ENCODE measurements at places on chromosomes 2 and 18.

- no peak for DNase-seq
Measured at GRCh38 chr18:58779529-58779928, 85.1 kb upstream of the ZNF532 start.

DNA sequence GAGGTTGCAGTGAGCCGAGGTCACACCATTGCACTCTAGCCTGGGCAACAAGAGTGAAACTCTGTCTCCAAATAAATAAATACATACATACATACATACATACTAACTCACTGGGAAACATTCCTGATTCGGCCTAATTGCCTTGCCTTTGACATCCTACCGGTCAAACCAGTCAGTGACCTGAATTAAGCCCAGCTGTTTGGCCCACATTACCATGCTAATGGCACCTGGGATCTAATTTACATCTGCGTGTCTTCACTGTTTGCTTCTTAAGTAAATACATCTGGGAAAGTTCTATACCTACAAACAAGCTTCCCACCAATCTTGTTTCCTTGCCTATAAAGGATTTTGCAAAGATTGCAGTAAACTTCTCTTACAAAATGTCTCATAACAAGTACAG lies 230.2 kb upstream of the ZC3H15 start:
- no peak for DNase-seq

- no peak for DNase-seq
Measured at GRCh38 chr2:108637304-108637669, 82.0 kb upstream of the RANBP2 start.

- DNase-seq = no peak
Measured at GRCh38 chr2:124258140-124258880, 233.2 kb downstream of the CNTNAP5 start.

- no peak for DNase-seq
Measured at GRCh38 chr2:105681927-105682326, 62.8 kb upstream of the NCK2 start.

DNA sequence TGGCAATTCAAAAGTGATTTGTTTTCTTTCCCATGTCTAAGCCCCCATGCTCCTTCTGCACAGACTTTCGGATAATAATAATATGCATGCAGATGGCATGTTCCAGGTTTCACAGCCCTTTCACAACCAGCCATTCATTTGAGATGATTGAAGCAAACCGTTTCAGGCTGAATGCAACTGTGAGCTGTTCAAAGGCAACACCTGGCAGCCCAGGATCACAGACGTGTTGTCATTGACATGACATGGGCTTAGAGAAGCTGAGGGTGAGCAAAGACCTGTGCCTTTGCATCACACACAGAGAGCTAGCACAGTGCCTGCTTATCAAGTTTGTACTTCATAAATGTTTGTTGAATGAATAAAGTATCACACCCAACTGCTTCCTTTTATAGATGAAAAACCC lies 12.4 kb upstream of the ERMN start:
- DNase-seq = no peak

DNA sequence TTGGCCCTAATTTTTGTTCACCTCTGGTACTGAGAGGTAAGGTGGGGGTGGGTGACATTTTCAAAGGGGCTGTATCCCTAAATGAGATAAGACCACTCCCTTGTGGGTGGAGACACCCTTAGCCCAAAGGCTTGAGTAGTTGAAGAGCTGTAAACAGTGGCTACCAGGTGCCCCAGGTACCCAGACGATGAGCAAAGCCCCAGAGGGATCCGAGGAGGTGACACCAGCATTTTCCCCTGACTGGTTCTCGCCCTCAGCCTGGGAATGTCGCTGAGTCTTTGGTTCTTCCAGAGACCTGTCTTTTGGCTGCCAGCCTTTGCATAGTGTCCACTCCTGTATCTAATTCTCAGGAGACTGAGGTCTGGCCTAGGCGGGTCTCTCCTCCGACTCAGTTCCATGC lies 36.5 kb downstream of the RRM2 start:
- no peak for DNase-seq

DNA sequence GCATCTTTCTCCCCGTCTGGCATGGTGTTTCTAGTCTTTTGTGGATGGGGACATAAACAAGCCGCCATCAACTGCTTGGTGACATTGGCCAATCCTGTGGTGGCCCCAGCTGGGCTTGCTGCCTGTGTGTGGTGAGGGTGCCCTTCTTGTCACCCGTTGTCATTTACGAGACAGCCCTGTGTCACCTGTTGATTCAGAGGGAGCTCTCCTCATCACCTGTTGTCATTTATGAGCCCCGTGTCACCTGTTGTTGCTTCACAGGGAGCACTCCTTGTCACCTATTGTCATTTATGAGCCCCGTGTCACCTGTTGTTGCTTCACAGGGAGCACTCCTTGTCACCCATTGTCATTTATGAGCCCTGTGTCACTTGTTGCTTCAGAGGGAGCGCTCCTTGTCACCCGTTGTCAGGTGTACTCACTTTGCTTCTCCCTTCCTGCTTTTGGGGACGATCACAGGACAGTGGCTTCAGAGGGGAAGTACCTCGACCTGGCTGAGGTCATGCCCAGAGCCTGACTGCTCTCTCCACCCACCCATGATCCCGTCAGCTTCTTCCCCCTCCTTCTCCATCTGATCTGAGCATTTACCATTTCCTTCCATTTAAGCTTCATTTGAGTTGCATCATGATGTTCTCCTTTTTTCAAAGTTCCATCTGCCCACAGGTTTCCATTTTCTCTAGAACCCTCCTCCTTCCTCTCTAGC lies 29.1 kb downstream of the HPCAL1 start:
- peak; percentile 48 for DNase-seq

- no peak for DNase-seq
Measured at GRCh38 chr2:150171065-150171548, 316.4 kb downstream of the RND3 start.

DNA sequence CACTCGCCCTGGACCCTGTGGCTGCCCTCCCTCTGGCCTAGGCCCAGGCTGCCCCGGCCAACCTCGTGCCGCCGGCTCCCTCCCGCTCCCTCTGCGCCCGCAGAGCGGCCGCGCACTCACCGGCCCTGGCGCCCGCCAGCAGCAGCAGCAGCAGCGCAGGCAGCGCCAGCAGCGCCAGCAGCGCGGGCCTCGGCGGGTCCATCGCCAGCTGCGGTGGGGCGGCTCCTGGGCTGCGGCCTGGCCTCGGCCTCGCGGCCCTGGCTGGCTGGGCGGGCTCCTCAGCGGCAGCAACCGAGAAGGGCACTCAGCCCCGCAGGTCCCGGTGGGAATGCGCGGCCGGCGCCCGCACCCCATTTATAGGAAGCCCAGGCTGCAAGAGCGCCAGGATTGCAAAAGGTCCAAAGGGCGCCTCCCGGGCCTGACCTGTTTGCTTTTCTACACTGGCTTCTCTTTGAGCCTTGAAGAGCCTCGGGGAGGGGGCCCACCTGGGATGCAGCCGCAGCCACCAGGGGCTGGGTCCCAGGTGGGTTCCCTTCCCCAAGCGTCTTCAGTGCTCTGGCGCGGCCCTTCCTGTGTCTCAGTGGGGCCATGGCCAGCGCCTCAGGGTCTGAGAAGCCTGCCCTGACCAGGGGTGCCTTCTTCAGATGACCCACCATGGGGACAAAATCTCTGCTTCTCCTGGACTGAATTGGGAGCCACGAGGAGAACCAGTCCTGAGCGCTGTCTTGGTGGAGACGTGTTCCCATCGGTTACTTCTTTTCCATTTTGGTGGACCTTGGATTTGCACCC lies at the start of gene APOB:
APOB (minus strand) TSS at position 330 of the 789 bp plus-strand sequence; CDS start at position 202, 128 bp downstream.
- no peak for DNase-seq

DNA sequence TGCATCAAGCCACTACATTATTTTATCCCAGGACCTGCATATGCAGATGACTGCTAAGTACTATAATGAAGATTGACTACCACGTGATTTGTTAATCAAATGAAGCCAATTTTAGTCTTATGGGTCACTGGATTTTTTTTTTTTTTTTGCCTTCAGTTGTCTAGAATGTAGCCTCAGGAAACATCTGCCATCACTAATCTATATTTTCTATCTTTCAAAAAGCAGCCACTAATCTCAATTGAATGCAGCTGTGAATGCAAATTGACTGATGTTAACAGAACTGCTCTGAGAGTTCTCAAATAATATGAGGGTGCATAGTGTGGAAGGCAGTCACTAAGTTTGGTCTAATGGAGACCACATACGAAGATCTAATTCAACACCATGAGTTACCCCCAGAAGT lies 106.3 kb downstream of the ABCA12 start:
- DNase-seq = no peak

- DNase-seq = no peak
Measured at GRCh38 chr18:74316257-74317170, 875 bp downstream of the C18orf63 start.

DNA sequence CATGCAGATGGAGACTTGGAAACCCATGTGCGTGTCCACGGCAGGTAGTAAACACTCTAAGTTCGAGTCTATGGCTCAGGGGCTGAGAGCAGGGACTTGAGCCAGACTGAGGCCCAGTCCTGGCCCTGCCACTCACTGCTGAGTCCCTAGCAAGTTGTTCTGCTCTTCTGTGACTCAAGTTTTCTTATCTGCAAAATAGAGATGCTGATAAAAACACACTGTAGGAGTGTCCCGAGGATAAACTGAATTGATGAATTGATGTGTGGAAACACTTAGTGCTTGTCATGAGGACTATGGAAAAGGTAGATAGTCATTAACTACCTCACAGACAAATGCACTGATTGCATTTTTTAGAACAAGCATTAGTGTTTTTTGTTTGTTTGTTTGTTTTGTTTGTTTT lies 73.2 kb downstream of the BOLA3 start:
- DNase-seq = no peak

- no peak for DNase-seq
Measured at GRCh38 chr2:224271617-224272236, 130.2 kb downstream of the FAM124B start.

DNA sequence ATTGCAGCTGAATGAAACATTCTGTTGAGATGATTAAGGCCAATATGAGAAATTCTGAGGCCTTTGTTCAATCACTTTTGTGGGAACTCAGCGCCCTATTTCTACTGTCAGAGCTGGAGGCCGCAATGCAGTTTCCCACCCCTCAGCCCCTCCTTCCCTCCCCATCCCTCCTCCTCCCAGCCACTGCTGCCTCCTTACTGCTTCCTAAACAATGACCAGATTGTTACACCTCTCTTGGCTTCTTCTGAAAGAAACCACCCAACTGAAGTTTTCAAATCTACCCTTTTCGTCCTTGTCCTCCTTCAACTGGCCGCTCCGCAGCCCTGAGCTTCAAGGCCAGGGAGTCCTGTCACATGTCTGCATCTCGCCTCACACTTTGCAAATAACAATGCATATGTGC lies 36.7 kb upstream of the MAPK4 start:
- DNase-seq = no peak

GRCh38 chr2:120517751-120518469 lies 172.0 kb downstream of the INHBB start:
- no peak for DNase-seq

DNA sequence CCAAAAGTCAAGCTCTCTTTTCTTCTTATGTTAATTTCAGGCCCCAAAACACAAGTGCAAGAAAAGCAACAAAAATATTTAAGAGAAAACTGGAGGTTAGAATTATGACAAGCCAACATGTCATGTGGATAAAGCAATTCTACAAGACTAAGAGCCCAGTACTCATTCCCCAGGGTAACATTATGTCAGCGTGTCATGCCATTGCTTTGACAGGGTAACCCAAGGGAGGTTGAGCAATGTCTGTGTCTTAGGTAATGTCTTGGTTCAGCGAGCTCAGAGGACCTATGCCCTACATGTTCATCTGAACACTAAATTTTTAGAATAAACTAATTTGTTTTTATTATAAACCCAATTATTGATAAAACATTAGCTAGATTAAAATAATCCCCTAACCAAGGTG lies 173.2 kb upstream of the ZNF804A start:
- no peak for DNase-seq

DNA sequence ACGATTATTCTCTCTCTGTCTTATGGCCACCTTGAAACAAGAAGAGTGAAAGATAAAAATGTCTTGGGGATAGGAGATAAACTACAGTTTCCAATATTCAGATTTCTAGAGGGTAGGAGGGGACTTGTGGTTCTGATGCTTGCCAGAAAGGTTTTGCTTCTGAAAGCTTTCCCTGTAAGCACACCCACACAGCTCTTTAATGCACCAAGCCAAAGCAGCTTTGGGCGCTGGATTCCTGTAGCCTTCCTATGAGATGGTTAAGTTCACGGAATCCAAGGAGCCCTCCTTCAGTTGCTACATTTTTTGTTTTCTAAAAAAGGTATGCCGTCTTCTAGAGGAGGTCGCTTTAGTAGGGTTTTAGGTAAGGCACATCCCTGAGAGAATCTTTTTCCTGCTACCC lies 4.9 kb downstream of the LRRTM1 start:
- no peak for DNase-seq

DNA sequence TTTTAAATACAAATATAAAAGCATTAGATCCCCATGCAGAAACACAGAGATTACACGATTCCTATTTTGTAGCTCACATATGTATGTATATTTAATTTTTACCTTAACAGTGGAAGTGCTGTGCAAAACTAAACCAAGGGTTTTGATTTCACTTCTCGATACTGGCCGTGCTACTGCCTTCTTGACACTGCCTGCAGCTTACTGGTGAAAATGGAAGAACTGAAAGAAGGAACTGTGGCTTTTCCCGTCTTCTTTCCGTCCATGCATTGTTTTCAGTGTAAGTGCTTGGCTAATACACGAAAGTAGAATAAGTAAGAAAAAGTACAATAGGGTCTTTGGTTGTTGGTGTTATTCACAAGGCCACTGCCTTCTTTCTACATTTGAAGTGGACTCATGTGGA lies 129.5 kb downstream of the NDUFA10 start:
- DNase-seq = no peak

DNA sequence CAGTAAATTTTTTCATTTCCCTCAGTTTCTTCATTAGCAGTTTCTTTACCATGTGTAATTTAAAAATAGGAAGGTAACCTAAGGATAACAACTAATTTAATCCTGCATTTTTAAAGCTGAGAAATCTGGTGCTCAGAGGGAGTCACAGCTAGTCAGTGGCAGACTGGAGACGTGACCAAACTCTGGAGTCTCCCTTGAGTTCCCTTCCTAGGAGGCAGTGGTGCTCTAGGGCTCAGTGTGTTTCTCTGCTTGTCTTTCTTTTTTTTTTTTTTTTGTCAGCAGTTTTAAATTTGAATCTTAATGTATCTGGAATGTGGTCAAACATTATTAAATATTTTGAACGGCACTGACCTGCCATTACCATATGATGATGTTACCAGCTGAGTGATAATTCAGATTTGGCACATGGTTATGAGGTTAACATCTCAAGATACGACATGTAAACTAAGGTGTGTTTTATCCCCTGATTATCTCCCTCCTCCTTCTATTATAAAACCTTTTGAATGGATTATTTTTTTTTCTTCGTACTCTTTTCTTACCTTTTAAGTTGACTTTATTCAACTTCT lies 226.2 kb downstream of the GALNT13 start:
- DNase-seq = no peak

DNA sequence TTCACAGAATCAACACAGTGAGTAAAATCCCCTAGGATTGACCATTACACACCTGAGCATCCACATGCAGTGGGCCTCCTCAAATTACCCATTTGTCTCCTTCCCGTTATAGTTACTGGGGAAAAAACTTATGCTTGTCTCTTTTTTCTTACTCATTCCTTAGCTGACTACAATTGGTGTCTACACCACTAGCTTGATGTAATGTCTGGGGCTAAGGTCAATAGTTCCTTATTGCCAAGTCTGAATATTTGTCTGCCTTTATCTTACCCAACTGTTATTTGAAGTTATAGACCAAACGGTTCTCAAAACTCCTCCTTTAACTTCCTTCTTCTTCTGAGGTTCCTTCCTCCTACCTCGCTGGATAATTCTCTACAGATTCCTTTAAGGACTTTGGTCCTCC lies 41.9 kb upstream of the TMEM17 start:
- DNase-seq = no peak
